ENCODE measurements at places on chromosomes 12 and 14. TPM values are rescaled to one million over a fixed set of nuclear protein-coding genes. Genes with fewer than 3 reads are reported as not detected.

- peak; percentile 81 for DNase-seq
These were observed 17.3 kb downstream of the TNFAIP2 start for GRCh38 chr14:103140316-103141109.

DNA sequence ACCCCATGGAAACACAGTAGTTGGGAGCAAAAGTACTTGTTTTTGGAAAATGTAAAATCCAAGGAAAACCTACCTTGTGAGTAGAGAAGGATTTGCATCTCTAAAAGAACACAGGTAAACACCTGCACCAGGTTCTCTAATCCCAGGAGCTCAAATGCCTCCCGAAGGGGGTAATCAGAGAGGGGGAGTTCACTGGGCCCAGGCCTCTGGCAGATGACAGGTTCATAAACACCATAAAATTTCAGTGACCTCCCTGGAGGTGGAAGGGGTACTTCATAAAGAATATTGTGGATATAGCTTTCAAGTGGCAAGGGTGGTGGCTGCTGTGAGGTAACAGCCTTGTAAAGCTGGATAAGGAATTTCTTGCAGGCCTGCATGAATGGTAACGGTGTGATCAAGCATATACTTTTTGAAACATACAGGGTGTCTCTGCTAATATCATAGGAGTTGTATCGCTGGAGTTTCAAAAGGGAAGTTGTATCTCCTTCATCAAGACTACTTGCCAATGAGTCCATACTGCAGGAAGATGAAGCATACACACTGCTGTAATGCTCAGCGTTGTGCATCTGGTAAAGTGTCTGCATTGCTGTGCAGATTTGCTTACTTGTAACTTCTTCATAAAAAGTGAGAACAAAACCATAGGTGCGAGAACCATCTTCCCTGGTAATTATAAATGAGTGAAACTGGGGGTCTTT lies 111.3 kb downstream of the DENND5B start:
- DNase-seq = no peak

- peak; percentile 96 for DNase-seq
These were observed at the start of gene LRIG3 for GRCh38 chr12:58920102-58920960. TSS of gene LRIG3 (minus strand) at chr12:58920504. CDS start at chr12:58920235, 269 bp downstream.

DNA sequence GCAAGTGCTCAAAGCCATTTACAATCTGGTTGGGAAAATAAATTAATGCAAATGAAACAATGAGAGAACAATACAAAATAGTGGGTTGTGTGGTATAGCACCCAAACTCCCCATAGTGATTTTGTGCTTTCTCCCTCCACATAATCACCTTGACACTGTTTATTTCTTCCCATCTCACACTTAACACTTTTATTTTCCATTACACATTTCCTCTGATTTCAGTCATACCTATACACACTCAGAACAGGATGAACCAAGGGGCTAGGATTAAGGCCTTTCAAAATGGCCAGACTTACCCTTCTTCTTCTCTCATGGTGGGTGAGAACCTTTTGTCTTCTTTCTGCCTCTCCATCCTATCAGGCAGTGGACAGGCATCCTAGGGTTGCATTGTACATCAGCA lies 13.9 kb upstream of the PDE1B start:
- DNase-seq = no peak

DNA sequence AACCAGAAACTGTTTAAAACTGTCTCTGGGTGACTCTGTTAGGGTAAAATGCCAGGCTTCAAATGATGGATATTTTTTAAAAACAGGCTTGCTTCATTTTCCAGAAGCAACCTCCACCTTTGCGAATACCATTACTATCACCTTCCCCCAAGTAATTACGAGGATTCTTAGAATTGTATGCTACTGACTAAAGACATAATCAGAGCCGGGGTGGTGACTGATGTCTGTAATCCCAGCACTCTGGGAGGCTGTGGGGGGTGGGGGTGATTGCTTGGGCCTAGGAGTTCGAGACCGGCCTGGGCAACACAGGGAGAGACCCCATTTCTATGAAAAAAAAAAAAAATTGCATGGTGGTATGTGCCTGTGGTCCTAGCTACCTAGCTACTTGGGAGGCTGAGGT lies 38.3 kb downstream of the FGD6 start:
- no peak for DNase-seq

GRCh38 chr12:94427501-94428381 lies 31.9 kb downstream of the CEP83 start:
- DNase-seq = no peak

DNA sequence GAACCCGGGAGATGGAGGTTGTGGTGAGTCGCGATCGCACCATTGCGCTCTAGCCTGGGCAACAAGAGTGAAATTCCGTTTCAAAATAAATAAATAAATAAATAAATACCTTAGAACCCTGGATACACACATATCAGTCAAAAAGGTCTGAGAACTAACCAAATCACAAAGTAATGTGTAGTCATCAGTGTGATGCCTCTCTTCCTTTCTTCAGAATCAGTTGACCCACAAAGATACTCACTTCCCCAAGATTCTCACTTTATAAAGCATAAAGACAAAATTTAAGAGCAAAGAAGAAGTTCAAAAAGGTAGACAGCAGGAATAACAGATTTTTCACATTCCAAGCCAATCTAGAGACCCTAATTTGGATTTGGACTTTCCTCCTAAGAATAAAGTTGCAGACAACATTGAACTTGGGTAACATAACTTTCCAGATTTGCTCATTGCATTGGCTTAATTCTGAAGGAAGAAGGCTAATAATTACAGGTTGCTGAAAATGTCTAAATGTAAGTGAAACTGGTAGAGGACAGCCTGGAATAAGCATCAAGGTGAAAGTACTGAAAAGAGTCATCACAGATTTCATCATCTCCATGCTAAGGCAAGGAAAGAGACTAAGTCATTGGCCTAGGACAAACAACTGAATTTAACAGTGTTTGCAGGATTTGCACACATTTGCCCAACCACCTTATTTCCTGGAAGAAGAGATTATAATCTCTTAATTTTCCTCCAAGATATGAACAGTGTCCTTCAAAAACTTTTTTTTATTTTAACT lies 17.4 kb downstream of the TMED10 start:
- no peak for DNase-seq

- DNase-seq = no peak
These were observed 1374.6 kb downstream of the FSCB start for GRCh38 chr14:43132441-43132840.

DNA sequence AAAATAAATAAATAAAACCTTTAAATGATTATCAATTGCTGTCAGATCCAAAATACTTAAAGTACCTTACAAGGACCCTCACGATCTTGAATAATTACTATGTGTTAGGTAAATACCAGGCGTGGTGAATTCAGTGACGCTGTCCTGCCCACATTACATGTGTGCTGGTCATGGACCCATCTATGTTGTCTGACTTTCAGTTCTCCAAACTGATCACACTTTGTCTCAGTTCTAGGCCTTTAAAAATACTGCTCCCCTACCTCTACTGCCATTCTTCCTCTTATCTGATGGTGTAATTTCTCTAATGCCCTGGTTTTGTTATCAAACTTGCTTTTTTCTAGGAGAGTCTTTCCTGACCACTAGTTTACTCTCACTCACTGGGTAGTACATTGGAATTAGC lies 520.7 kb downstream of the TRHDE start:
- DNase-seq = no peak

DNA sequence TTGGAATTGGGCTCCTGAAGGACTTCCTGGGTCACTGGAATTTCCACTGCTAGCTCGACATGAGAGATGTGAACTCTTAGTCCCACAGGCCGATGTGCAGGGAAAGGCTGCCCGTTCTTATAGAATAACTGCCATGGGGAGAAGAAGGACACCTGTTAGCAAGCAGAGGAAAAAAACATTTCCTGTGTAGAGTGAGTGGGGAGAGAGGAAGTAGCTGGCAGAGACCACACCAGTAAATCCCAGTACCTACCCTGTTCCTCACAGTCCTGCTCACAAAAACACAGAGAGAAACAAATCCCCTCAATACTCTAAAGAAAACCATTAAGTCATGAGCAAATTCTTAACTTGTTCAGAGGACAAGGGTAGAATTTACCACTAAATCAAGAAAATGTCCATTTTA lies 29.5 kb downstream of the AREL1 start:
- no peak for DNase-seq

DNA sequence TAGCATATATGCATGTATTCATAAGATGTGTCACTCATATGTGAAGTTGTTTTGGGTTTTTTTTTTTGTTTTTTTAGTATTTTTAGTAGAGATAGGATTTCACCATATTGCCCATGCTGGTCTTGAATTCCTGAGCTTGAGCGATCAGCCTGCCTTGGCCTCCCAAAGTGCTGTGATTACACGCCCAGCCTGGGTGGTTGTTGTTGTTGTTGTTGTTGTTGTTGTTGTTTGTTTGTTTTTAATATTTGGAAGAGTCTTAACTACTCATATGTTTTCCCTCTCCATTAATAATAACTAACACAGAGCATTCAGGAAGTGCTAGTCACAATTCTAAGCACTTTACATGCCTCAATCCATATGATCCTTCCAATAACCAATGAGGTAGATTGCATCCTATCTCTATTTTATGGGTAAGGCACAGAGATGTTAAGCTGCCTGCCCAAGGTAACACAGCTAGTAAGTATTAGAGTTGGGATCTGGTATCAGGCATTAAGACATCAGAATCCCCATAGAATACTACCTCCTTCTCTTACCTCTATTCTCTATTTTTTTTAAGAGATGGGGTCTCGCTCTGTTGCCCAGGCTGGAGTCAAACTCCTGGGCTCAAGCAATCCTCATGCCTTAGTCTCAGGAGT lies 27.6 kb downstream of the SLC25A21 start:
- no peak for DNase-seq

The KRT78 gene
- not detected for polyA plus RNA-seq

The FZD10 gene
- 0.11 TPM for polyA plus RNA-seq

Measured in kidney (tissue), 22 donors.